ENCODE measurements at places on chromosomes 6 and 20. TPM values are rescaled to one million over a fixed set of nuclear protein-coding genes. Genes with fewer than 3 reads are reported as not detected.

GRCh38 chr6:105886066-105886813, 199.9 kb upstream of the PRDM1 start:
- DNase-seq: no peak

DNA sequence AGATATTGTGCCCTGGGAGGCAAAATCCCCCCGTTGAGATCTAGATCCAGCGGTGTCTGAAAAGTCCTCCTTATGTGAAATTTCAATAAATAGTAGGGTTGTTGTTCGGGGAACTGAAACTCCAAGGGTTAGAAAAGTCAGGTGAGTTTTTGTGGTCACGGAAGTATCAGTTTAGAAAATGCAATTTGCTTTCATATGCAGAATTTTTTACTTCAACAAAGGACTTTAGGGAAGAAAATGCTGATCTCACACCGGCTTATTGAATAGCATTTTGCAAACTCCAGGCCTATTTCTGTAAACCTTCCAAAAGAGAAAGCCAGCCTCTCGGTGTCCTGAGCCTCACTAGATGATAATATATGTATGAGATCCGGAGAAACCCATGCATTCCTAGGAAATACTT, 254.7 kb downstream of the TSHZ2 start:
- no peak for DNase-seq

- peak; percentile 53 for DNase-seq
Observed at GRCh38 chr20:57769756-57770155, 59.9 kb upstream of the PMEPA1 start.

DNA sequence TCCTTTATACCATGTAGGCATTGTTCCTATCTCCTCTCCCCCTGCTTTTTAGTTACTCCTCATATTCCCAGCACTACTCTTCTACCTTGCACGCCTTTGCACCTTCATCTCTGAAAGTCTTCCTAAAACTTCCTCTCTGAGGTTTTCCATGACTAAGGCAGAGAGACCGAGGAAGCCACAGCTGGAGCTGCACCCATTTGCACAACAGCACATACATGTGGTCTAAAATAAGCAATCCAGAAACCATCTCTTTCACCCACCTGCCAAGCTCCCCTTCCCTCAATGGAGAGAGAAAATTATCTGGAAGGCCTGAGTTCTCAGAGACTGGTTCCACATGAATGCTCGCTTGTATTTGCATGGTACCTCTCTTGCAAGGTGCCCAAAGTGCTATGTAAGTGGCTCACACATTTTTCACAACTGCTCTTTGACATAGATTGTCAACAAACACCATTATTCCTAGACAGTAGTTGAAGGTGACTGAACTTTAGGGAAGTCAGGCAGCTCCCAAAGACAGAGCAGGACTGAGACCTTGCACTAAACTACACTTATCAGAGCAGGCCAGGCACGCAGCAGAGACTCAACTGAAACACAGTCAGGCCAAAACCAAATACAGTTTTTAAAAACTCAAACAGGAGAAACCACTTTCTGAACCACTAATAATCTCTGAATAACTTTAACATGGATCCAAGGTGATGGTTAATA, 313.2 kb downstream of the TFAP2A start:
- DNase-seq: no peak

DNA sequence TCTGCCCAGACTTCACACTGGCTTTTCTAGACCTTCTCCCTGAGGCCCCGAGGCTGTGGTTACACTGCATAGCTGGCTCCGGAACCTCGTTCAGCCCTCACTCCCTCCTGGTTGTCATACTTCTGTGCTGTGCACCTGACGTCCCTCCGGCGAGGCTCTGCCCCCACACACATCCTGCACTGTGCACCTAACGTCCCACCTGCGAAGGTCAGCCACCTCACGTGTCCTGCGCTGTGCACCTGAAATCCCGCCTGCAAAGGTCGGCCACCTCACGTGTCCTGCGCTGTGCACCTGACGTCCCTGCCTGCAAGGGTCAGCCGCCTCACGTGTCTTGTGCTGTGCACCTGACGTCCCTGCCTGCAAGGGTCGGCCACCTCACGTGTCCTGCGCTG, 111.0 kb upstream of the FRMD1 start:
- no peak for DNase-seq

GRCh38 chr6:145897552-145897951, 66.6 kb downstream of the SHPRH start:
- no peak for DNase-seq

- DNase-seq: peak; percentile 9
Observed at GRCh38 chr6:53192682-53193188, 44.1 kb upstream of the GCM1 start.

EFCAB8 gene
- 0.28 TPM for total RNA-seq

DLL1 gene
- 12.6 TPM for total RNA-seq

POLR3F gene
- 25.5 TPM for total RNA-seq

MCCD1 gene
- not detected for total RNA-seq

HLA-DQB1 gene
- total RNA-seq: not detected

BNIP5 gene
- total RNA-seq: 0.04 TPM
